ENCODE measurements at places on chromosomes 7 and 10. TPM values are rescaled to one million over a fixed set of nuclear protein-coding genes. Genes with fewer than 3 reads are reported as not detected.

The FIGNL1 gene
- 49.3 TPM for total RNA-seq

GRCh38 chr7:12788171-12788570, 100.7 kb downstream of the ARL4A start:
- no peaks in the 10 kb centered on the region for H3K27me3 ChIP-seq
- no peak overlapping the region for H3K27ac ChIP-seq
- no peak for DNase-seq
- no peaks in the 10 kb centered on the region for H3K36me3 ChIP-seq

GRCh38 chr10:79376078-79376628, 28.9 kb downstream of the PPIF start:
- peaks cover 4% of the 10 kb centered on the region for H3K27me3 ChIP-seq
- no peaks in the 10 kb centered on the region for H3K36me3 ChIP-seq
- H3K27ac ChIP-seq, result no peak overlapping the region
- H3K4me1 ChIP-seq, result no peaks in the 10 kb centered on the region
- no peak for DNase-seq

The CLDN12 gene
- total RNA-seq, result 8.1 TPM

DNA sequence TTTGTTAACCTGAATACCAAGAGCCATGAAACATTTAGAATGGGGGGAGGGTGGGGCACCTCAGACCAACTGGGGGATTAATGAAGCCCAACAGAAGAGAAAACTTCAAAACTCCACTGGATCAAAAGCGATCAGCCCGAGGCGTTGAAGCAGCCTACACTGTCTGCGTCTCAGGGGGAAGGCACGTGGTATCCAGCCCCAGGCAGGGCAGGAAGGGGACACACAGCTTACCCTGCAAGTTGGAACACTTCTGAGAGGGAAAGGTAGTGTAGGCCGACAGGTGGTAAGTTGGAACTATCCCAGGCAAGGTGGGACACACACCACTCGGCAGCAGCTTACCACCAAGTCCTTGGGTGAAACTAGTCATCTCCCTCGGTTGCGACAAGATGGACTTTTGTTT, 102.9 kb downstream of the TAX1BP1 start:
- H3K27ac ChIP-seq, result no peak overlapping the region
- no peak overlapping the region for H3K4me3 ChIP-seq
- peaks cover 5% of the 10 kb centered on the region for H3K4me1 ChIP-seq
- no peaks in the 10 kb centered on the region for H3K27me3 ChIP-seq
- DNase-seq, result no peak

GRCh38 chr7:19772306-19772705, 1.1 kb downstream of the TMEM196 start:
- H3K27ac ChIP-seq, result no peak overlapping the region
- H3K4me3 ChIP-seq, result no peak overlapping the region
- no peaks in the 10 kb centered on the region for H3K4me1 ChIP-seq

DNA sequence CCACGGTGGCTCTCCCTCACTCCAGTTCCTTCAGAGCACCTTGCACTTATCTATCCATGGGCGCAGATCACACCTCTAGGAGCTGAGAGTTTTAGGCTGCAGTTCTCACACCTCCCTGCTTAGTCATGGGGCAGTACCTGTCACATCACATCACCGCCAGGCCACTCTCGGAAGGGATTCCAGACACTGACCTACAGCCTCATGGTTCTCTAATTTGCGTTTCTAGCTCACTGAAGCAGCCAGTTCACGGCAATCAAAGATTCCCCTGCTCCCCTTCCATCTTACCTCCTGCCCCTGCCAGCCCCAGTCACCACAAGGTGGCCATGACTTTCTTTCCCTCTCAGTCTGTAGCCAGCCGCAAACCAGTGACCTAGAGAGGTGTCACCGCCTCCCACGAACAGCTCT, 34.2 kb downstream of the ADRB1 start:
- no peak overlapping the region for H3K27ac ChIP-seq
- no peak for DNase-seq
- H3K27me3 ChIP-seq, result no peaks in the 10 kb centered on the region
- H3K36me3 ChIP-seq, result no peaks in the 10 kb centered on the region
- no peak overlapping the region for H3K4me3 ChIP-seq
- H3K4me1 ChIP-seq, result no peaks in the 10 kb centered on the region
